NCI-H69 (cell line): ENCODE measurements at places on chromosomes 6 and 20.

- peak; percentile 76 for DNase-seq
These were observed 9.6 kb upstream of the SF3B5 start for GRCh38 chr6:144104898-144105487.

GRCh38 chr6:46291275-46291633 lies 120.5 kb upstream of the ENPP5 start:
- peak; percentile 35 for DNase-seq

DNA sequence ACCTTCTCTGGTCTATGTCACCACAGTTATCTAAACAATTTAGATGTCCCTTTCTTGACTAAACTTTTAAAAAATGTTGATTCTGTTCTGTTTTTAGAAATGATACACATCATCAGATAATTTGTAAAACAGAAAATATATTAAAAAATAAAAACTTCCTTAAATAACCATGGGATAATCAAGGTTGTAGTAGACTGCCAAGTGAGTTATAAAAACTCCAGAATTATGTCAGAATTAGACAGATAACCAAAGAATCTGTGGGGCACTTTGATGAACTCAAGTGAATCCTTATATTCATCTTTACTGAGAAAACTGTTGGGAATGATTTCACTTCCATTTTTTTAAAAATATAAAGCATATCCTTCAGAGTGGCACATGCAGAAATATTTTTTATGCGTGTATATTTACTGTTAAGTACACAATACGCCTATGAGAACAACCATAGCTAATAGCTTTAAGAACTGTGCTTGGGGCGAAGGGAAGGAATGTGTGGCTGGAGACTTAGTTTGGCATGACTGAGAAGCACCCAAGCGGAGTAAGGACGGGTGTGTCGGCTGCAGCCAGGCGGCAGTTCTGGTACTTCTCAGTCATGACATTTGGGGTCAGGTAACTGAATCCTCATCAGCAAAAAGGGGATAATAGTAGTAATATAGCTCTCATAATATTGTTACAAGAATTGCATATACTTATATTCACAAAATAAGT lies 604.7 kb upstream of the CITED2 start:
- DNase-seq, result no peak

- no peak for DNase-seq
These were observed 674.9 kb downstream of the HDGFL1 start for GRCh38 chr6:23244300-23244699.

GRCh38 chr6:31826793-31827285 lies 699 bp upstream of the HSPA1B start:
- DNase-seq, result peak; percentile 87
